Activated CD4-positive, alpha-beta T cell treated with anti-CD3 and anti-CD28 coated beads, Interleukin-2, Interleukin-6, amounts not matched to agents 100 ng/mL and 50 ng/mL, durations not matched to agents 16 hours and 8 hours (primary cell): ENCODE measurements at places on chromosomes 5 and 9.

- DNase-seq: no peak
These were observed 51.0 kb upstream of the IL17B start for GRCh38 chr5:149429839-149430721.

- peak; percentile 1 for DNase-seq
These were observed 20.4 kb upstream of the PRUNE2 start for GRCh38 chr9:76926324-76926741.

- DNase-seq: no peak
These were observed 16.4 kb downstream of the NNT start for GRCh38 chr5:43619380-43619779.

DNA sequence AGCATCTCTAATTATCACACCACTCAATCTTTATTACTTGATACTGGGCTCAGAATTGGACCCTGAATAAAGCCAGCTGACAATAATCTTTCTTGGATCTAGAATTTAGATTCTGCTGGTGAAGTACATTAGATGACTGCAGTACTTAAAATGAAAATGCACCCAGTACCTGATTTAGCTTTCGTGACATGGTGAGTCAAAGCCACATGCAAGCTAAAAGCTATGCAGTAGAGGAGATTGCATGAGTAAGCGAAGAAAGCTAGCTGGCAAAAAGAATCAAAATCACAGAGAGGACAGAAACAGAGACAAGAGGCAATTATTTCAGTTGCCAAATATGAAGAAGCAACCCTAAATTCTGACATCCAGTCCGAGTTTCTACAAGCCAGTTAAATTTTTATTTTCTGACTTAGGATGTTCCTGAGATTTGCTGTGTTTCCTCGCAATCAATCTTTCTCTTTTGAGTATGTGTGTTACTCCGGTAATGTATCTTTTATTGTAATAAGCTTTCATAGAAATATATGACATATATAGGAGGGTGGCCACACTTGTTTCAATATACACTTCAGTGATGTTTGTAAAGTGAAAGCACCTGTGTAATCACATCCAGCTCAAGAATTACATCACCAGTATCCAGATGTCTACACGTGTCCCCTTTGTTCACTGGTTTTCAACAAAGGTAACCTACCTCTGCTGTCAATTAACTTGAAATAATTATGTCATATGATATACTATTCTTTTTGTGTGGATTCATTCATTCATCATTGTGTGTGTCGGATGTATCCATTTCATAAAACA lies 101.7 kb downstream of the CDH18 start:
- DNase-seq: no peak
